ENCODE measurements at places on chromosomes 16 and 17.

DNA sequence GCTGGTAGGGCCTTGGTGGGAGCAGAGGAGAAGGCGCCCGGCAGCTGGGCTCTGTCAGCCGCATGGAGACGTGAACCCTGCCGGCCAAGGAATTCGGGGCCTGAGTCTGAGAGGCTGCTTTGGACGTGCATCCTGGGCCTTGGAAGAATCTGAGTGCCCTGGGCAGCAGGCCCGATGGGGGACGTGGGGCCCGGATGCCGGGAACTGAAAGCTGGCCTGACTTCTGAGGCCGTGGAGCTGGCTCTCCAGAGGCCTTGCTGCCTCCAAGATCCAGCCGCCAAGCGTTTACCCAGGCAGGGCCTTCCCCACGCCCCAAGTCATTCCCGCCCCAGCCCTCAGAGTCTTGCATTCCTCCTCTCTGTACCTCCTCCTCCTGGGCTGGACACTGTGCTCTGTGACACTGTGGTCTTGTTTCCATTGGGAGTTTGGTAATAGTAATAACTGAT, 37.2 kb downstream of the NKD1 start:
- peak; percentile 88 for DNase-seq

DNA sequence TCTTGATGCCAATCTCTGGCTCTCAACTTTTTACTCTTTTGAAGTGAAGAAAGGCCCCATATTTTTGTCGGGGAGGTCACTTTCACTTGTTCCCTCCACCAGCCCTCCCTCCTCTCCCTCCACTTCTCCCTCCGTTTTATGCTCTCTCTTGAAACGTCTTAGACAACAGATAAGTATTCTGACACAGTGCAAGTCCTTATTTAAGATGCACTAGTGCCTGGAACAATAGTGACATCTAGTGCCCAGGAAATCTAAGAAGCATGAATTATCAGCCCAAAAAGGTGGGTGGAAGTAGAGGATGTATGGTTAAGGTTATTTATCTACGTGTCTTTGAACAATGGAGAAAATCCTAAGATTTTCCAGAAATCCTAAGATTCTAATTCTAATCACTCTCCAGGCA, 17.9 kb downstream of the PSME3IP1 start:
- DNase-seq: no peak

DNA sequence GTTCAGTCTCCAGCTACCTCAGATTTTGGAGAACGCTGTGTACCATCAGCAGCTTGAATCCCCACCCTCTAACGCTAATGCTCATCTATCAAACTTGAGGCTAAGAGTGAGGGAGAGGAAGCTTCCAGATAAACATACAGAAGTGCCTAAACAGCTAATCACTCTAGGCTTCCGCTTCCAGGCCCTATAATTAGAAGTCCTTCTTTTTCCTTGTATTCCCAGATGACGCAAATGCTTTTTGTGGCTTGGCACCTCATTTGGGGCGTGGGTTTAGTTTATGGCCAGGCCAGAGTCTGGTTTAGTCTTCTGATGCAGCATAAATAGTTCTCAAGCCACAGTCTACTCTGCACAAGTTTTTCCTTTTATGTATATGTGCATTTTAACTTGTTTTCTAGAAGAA, 263.4 kb downstream of the BCAS3 start:
- DNase-seq: peak; percentile 45

- DNase-seq: no peak
Measured at GRCh38 chr17:8754890-8755289, 3.5 kb downstream of the SPDYE4 start.

GRCh38 chr17:35948092-35948491, 4.6 kb upstream of the LYZL6 start:
- DNase-seq: no peak

GRCh38 chr17:3972281-3972731, 8.1 kb upstream of the ATP2A3 start:
- DNase-seq: no peak

- DNase-seq: no peak
Measured at GRCh38 chr16:56630134-56630533, 2.3 kb upstream of the MT1M start.

GRCh38 chr17:74457820-74458166, 8.6 kb upstream of the CD300A start:
- DNase-seq: no peak

DNA sequence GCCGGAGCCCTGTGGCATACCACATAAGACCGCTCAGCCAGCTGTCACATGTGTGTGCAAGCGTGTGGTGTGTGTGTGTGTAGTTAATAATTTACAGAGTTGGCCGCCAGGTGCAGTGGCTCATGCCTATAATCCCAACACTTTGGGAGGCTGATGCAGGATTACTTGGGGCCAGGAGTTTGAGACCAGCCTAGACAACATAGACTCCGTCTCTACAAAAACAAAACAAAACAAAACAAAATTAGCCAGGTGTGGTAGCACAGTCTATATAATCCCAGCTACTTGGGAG, 20.4 kb downstream of the SOCS1 start:
- DNase-seq: no peak

GRCh38 chr16:1990351-1991134, 773 bp downstream of the SYNGR3 start:
- no peak for DNase-seq

DNA sequence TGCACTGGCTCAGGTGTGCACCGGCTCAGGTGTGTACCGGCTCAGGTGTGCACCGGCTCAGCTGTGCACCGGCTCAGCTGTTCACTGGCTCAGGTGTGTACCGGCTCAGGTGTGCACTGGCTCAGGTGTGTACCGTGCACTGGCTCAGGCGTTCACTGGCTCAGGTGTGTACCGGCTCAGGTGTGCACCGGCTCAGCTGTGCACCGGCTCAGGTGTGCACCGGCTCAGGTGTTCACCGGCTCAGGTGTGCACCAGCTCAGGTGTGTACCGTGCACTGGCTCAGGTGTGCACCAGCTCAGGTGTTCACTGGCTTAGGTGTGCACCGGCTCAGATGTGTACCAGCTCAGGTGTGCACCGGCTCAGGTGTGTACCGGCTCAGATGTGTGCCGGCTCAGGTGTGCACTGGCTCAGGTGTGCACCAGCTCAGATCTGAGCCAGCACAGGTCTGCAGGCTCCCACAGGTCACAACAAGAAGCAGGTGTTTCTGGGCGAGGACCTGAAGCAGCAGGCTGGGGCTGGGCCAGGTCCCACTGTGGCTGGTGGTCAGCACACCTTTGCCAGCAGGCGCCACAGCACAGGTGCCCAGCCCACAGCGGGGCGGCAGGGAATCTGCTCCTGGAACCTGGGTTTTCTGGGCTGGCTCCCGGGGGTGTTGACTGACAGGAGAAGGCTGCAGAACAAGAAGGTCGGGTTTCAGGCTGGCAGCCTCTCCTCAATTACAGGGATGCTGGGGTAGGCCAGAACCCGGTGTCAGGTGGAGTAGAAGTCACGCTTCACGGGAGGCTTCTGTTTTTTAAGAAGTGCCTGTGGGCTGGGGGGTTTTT, 17.2 kb downstream of the METRNL start:
- peak; percentile 85 for DNase-seq

- peak; percentile 91 for DNase-seq
Measured at GRCh38 chr16:89395150-89396142, 94.9 kb downstream of the ANKRD11 start.

GRCh38 chr16:89672177-89672941, 14.1 kb upstream of the CDK10 start:
- no peak for DNase-seq

- DNase-seq: no peak
Measured at GRCh38 chr17:28946239-28946638, 5.1 kb downstream of the PHF12 start.

DNA sequence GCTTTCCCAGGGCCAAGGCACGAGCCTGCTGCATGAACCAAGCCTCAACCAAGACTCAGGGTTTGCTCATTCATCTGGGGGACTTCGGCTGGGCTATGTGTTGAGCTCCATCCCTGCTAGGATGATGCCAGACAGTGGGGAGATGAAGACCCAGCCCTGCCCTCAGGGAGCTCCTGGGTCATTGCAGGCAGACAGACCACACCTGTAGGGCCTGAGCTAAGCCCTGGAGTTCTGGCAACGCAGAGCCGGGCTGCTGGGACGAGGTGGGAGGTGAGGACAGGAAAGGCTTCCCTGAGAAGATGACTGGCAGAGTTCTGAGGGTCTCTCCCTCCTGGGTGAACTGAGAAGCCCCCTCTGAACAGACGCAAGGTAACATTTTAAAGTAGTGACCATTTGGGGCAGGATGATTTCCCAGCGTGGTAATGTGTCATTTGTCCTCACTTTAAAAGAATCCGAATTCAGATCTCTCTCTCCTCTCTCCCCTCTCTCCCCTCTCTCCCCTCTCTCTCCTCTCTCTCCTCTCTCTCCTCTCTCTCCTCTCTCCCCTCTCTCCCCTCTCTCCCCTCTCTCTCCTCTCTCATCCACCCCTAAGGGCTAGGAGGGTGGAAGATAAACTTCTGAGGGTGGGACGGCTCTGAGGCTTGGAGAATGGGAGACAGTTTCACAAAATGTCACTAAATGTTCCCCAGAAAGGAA, 98.4 kb downstream of the MGAT5B start:
- DNase-seq: no peak

DNA sequence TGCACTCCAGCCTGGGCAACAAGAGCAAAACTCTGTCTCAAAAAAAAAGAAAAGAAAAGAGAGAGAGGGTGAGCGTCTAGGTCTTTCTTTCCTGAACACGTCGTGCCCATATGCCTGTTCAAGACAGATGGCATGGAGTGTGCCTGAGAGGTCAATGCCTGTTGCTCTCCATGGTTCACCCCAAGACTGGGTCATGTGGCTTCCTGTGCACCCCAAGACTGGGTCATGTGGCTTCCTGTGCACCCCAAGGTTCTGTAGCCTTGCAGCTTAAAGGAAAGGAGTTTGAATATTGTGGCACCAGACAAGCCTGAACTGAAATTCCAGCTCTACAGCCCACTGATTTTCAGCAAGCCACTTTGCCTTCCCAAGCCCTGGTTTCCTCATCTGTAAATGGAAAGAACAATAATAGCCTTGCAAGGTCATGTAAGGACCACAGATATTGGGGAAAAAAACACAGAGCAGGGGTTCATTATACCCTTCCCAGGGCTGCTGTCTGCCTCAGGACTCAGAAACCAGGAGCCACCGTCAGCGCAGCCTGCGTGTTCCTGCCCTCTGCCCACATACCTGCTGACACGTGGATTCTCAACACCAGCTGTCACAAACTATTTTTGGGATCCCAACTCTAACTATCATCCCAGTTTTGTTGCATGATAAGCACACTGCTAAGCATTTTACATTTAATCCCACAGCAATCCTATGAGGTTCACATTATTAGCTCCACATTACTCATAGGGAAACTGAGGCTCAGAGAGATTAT, 18.0 kb upstream of the NAGS start:
- no peak for DNase-seq

GRCh38 chr16:21208446-21209230, 2.7 kb downstream of the ZP2 start:
- DNase-seq: no peak

GRCh38 chr16:16186820-16187219, 36.5 kb downstream of the ABCC6 start:
- no peak for DNase-seq

DNA sequence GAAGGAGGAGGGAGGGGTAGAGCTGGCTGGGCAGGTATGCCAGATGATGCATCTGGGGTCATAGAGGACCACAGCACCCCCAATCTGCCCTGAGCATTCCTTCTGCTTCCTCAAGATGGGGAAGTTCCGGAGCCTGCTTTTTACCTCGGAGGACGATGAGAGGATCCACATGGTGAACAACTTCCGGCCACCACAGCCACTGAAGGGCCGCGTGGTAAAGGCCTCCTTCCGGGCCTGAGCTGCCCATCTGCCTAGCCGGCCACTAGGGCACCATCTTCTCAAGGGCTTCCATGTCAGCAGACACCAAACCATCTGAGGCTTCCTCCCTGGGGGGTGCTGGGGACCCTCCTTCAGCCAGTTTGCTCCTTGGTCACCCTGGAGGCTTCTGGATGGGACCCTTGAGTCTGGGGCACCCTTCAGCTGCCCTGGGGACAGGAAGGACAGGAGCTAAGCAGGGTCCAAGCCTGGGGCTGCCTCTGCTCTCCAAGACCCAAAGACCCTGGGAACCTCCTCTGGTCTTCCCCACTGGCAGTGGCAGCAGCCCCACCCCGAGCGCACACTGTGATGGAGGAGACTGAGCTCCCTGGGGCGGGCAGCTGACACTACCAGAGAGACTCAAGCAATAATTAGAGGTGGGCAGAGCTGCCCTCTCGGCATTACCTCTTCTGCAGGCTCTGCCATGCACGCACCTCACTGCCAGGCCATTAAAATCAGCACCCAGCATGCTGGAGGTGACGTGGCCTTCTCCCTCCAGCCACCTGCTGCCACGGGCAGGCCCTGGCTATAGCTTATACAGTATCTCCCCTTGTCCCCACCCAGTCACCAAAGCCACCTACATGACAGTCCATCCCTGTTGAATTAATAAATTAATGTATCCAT, 9.3 kb downstream of the CA7 start:
- no peak for DNase-seq

DNA sequence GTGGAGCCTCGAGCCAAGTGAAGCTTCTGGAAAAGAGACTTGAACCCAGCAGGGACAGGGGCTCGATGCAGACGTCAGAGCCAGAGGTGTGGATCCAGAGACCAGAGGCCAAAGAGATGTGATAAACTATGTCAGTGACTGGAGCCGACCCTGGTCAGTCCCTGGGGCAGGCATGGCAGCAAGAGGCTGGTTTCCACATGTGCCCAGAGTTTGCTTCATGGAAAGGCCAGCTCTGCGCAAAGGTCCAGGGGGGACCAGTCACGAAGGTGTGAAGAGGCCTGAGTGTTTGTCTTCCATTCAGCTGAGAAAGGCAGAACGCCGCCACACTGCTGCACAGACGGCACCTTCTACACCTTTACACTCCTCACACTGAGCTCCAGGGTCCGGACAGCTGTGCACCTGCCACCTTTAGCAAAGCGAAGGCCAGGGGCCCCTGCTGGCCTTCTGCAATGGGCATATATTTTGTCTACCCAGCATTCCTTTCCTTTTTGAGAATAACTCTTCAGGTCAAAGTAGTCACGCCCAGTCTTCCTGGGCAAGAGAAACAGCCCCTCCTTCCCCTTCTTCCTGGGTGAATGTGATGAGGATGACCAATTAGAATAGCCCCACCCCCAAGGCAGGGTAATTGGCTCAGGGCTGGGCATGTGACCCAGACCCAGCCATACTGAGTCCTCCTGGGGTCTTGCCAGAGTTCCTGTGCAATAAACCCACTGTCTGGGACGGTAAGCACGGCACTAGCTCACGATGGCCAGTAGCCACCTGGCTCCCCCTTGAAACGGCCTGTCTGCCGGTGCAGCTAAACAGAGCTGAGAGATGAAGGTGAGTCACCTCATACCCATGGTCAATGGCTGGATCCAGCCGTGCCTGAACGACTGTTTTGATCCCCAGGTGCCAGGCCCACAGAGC, 2.3 kb upstream of the RPH3AL start:
- DNase-seq: no peak

- DNase-seq: no peak
Measured at GRCh38 chr16:5071341-5071680, 332 bp upstream of the ALG1 start.

DNA sequence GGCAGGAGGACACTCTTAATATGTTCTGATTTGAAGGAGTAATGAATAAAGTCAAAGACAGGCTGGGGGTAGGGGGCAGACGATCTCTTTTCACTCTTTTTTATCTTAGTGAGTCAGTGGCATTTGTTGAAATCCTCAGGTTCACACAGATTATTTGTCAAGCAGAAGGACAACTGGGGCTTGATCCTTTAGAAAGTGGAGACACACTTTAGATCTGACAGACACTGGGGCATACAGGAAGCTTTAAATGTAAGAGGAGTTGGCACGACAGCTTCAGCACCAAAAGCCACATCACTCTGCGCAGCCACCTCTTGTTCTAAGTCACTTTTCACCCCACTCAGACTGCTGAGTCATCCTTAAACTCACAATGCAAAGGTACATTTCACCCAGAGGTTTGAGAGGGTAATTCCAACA, 121.5 kb downstream of the STXBP4 start:
- no peak for DNase-seq
